Stimulated activated CD4-positive, alpha-beta T cell treated with anti-CD3 and anti-CD28 coated beads, Interleukin-15, amount 100 ng/mL, for 1 hour (primary cell): ENCODE measurements at places on chromosomes 7 and 10.
A peak's percentile ranks its signal among the peaks of the same experiment; 100 is the strongest.

- no peak for DNase-seq
These were observed 35.7 kb downstream of the MACROH2A2 start for GRCh38 chr10:70088308-70088698.

DNA sequence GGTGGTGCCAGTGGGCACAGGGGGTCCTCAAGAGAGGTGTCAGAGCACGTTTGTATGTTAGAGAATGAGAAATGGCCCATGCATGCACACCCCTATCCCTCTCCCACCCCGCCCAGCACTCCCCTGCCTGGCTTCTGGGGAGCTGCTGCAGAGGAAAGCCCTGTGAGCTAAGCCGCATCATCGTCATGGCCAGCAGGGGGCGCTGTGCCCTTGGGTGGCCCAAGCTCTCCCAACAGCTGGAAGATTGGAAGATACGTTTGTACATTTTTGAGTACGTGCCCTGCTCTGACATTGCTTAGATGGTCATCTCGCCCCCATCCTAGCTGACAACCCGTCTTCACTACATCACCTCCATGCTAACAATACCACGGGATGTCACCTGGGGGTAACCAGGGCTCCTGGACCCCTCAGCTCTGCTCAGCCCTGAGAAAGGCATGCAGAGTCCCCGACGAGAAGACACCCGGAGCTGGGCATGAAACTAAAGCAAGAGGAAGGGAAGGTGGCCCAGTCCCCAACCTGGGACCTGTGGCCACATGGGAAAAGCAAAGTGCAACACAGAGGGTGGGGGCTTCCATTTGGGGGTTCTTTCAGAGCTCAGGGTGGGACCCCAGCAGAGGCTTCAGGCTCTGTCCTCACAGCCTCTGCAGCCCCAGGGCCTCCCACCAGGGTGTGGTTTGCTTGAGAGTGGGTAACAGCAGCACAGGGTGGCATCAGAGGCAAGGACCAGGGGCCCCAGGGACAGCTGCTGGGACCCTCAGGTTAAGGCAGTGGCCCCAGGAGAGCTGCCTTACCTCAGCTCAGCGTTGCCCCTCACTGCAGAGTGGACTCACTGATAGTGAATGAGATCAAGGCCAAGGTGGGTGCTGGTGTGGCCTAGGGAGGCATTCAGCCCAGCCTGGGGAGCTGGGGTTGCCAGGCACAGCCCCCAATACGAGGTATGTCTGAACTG is 136.6 kb downstream of the PTPN20 start:
- DNase-seq: peak; percentile 72

DNA sequence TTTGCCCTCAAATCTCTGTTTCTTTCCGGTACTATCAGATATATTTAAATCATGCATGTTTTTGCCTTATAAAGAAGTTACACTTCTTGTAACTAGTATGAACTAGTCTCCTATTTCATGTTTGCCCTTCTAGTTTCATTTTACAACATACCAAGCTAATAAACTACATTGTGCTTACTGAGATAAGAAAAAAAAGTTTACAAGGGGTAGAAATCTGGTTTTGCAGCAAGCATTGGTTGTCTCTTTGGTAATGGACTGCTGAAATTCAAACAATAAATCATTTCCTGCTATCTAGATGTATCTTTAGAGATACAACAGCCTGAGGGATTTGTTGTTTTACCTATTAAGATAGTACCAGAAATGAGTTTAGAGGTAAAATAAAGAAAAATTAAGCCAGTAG is 18.8 kb downstream of the PTTG1IP2 start:
- DNase-seq: no peak

GRCh38 chr10:88227342-88228018 is 355.6 kb downstream of the RNLS start:
- no peak for DNase-seq

- no peak for DNase-seq
These were observed 84.4 kb upstream of the SHH start for GRCh38 chr7:155896531-155897263.

DNA sequence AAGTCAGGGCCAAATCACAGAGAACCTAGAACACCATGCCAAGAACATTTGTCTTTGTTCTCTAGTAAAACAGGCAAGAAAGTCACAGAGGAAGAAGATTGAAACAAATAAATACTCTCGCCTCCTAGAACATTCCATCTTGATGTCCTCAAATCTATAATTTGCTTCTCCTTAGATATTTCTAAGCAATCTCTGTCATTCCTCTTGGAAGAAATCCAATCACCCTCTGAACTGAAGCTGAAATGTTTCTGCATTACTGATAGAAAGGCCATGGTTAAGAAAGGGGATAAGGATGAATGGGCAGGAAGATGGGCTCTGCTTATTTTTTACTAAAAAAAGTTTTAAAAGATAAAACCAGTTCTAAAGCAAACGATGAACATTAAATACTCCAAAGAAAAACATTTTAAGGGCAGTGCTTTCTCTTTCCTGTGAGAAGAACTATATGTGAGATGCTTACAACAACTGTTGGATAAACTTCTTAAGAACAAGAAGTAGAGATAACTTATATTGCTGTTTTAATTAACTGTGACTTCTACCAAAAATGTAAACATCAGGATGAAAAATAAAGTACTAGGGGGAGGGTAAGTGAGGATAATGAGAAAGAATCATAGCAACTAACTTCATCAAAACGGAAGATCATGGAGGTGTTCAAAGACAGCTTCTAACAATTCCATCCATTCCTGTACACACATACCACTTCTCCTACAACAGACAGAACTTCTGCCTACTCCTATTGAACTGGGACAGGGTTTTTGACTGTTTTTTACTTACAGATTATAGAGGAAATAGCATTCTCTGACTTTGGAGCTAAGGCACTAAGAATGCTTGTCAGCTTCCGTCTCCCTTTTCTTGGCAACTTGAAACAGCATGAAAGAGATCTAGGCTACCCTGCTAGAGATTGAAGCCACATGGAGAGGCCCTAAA is 153.0 kb upstream of the LRRTM3 start:
- DNase-seq: no peak

DNA sequence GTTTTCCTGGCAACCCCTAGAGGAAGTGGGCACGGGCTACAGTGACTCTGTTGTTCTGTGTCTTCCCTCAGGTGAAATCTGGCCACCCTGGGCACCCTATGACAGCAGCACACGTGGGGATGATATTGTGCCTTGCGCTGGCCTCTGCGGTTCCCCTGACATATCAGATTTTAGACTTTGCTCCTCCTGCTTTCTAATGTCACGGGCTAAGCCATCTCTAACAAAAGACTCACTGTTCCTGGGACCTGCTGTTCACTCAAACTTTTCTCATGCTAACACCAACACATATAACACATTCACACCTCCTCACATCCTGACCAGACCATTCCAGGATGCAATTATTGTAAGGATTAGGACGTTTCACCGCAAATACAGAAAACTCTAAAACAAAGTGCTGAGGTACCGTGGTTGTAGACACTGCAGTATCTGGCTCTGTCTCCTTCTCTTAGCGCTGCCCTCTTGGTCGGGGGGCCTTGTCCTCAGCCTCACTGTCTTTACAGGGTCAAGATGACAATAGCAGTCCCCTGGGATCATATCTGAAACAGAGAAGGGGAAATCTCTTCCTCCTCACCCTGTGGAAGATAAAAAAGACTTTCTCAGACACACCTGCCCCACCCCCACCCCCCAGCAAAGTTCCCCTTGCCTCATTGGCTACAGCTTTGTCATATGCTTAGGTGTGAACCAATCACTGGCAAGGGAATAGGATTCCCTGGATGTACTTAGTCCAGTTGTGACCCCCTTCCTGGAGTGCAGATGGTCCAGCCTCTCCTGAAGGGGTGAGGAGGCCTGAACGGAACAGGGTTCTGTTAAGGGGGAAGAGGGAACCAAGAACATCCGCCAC is 14.1 kb downstream of the CHN2 start:
- DNase-seq: no peak
